ENCODE measurements at places on chromosomes 6 and 20.

DNA sequence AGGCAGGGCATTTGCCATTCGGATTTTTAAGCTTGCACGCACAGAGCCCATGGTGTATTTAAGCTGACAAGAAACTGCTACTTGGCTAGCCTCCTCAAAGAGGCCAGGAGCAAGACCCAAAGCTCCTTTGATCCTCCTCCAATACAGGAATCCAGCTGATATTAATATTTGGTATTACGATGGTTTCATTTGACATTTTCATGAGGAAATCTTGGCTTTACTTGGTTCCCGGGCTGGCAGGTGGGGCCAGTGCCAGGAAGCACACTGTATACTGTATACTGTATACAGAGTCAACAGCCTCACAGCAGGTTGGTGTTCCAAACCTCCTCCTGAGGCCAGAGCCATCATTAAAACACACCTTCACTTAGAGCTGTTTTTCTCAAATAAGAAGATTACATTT, 138.2 kb upstream of the ARMC2 start:
- DNase-seq, result no peak

DNA sequence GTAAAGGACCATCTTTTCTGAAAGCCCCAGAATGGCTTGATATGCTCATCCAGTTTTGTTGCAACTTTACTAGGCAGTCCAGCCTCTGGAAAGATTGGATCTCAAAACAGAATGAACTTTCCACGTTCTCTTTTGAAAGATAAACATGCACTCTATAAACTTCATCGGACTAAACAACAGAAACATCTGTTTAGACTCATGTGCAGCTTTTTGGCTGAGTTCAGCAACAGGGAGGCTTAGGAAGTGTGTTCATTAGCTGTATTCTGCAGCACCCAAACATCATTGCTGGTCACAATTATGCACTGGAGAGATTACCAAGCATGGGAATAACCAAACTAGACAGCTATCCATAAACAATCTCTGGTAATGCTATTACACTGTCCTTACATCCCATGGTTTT, 180.5 kb downstream of the TENT5A start:
- DNase-seq, result no peak

DNA sequence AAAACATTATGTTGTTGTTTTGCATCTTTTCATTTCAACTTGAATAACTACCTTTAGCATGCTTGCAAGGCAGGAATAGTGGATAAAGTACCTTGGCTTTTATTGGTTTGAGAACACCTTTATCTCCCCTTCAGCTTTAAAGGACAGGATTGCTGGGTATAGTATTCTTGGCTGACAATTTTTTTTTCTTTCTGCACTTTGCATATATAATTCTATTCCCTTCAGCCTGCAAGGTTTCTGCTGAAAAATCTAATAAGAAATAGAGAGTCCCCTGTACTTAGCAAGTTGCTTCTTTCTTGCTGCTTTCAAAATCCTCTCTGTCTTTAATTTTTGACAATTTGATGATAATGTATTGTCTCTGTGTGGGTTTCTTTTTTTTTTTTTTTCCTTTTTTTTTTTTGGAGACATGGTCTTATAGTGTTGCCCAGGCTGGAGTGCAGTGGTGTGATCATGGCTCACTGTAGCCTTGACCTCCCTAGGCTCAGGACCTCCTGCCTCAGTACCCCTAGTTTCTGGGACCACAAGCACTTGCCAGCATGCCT, 47.1 kb downstream of the SMAP1 start:
- DNase-seq, result no peak

GRCh38 chr6:52984247-52984646, 10.8 kb downstream of the GSTA4 start:
- DNase-seq, result no peak

- DNase-seq, result no peak
Measured at GRCh38 chr6:44148306-44148705, 10.3 kb upstream of the CAPN11 start.

DNA sequence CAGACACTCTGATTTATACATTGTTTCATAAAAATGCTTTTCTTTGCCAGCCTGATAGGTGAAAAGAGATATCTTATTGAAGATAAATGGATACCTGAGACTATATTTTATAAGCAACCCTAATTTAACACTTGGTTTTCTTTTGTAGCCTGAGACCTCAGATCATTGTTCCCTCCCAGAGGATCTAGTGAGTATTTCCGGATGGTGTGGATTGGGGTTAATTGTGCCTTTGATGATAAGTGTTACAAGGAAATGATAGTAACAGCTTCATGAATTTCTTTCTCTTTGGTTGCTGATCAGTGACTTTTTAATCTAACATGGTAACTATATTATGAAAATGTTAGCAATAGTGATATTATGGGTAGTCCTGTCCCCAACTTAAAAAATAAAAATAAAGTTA, 30.4 kb downstream of the KDM1B start:
- DNase-seq, result no peak

GRCh38 chr20:16240355-16240754, 332.9 kb downstream of the KIF16B start:
- no peak for DNase-seq

- no peak for DNase-seq
Measured at GRCh38 chr6:4268171-4268570, 132.8 kb upstream of the ECI2 start.

GRCh38 chr20:44695674-44696300, 19.4 kb upstream of the CCN5 start:
- no peak for DNase-seq
